ENCODE measurements at places on chromosomes 12 and 14.

- no peak for DNase-seq
These were observed 156.9 kb downstream of the CAND1 start for GRCh38 chr12:67426067-67426466.

DNA sequence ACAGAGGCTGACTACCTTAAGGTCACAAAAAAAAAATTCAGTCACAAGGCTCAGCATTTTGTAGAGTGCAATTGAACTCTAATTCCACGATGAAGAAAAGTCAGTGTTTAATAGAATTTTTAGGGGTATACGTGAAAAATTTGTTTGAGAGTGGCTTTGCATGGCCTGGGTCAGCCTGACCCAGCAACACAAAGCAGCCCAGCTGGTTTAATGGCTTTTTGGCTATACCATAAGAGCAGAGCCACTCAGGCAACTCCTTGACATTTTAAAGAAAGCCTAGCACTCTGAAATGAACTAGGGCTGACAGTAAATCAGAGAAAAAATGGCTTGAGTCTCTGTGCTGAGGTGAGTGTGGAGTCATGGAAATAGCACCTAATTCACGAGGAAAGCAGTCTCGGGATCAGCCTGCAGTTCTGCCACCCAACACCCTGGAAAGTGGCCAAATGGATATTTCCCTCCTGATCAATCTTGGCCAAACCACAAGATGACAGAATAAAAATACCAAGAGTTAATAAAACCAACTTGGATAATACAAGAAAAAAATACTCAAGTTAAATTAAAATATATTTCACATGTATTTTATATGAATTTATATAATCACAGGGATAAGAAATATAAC, 59.5 kb downstream of the GALNT4 start:
- no peak for DNase-seq

GRCh38 chr12:3491938-3492792, 1.2 kb downstream of the PRMT8 start:
- DNase-seq: no peak

DNA sequence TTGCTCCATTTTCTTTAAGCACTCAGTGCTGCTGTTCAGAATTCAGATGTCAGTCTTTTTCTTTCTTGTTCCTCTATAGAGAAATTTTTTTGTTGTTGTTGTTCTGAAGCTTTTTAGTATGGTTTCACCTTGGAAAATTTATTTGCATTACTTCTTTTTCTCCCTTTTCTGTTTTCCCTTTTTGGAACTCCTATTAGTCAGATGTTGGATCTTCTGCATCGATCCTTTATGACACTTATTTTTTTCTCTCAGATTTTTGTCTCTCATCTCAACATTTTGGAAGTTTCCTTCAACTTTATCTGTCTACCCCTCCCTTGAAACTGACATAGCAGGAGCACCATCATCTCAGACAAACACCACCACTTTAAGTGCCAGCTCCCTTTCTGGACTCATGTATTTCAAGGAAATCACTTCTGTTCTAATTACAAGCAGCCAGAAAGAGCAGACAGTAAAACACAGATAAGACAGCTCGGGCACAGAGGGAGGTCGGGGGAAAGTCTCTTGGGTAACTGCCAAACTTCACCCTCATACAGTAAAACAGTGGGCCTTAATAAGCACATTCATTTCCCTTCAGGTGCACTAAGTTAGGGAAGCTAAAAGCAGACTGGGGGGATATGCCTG, 222.7 kb upstream of the PLXNC1 start:
- DNase-seq: no peak

- no peak for DNase-seq
These were observed 447.6 kb upstream of the SEL1L start for GRCh38 chr14:81981307-81981675.
